SJSA1 (cell line): ENCODE measurements at places on chromosomes 11 and 22.

- DNase-seq, result no peak
Measured at GRCh38 chr22:42327462-42328129, 57.1 kb upstream of the TCF20 start.

DNA sequence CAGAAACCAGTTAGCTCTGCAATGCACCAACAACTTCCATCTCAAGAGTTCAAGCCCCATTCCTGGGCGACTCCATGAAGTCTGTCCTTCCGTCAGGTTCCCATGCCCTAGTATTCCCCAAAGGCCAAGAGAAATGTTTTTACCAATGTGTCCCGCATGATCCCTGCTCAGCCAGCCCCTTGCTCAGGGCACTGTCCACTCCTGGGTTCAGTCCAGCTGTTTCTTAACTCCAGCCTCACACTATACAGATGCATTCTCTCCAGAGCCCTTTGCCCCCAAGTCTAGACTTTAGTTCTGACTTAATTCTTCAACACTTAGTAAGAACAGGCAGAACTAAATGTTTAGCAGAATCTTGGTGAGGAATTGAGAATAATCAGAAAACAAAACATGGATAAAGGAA is 497.5 kb downstream of the SOX6 start:
- no peak for DNase-seq

DNA sequence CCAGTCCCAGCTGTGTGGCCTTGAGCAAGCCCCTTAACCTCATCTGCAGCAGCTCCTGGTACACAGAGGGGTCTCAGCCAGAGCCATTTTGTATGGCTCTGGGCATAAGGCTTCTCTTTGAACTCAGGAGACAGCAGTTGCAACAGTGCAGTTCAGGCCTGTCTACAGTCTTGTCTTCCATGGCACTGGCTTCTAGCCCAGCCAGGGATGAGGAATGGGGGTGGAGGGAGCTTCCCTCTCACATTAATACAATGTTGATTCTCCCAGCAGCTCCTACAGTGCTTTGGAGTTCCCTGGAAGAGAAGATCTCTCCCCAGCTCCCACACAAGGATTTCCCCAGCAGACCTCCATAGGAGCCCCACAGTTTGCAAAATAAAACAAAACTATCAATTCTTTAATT is 350.2 kb downstream of the BUD13 start:
- no peak for DNase-seq

- DNase-seq, result peak; percentile 40
Measured at GRCh38 chr11:125263268-125263790, 98.8 kb downstream of the PKNOX2 start.

GRCh38 chr11:110491577-110492320 is 62.0 kb downstream of the FDX1 start:
- DNase-seq, result no peak

DNA sequence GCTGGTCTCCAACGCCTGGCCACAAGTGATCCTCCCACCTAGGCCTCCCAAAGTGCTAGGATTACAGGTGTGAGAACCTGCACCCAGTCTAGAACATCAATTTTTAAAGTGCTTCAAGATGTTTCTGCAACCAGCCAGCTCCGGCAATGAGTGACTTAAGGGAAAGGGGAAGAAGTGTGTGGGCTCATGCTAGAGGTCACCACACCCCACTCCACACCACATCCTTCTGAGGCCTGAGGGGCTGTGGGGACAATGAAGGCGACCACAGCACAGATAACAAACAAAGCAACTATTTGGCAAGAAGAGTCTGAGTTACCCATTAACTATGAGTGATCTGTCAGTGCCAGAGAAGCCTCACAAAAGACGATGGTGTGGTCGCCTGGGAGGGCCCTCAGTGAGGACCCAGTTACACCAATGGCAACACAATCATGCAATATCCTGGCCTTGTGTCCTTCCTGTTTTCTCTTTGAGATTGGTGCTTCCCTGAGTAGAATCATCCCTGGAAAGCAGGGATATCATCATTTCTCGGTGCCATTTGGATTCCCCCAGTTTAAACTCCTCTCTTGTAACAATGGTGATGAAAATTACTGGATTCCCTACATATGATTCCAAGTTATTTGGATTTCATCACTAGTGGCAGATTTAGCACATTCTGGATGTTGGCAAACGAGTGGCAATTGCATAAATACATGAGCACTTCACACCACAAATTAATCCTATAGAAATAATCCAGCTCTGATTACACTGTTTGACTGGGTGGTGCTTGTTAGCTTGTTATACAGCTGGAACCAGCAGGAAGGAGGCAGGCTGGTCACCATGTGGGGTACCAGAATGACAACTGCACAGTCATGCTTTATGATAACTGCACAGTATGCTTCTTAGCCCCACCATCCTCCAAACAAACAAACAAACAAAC is 18.4 kb downstream of the ABTB2 start:
- DNase-seq, result peak; percentile 46

GRCh38 chr11:14544611-14545010 is 24.4 kb upstream of the PSMA1 start:
- DNase-seq, result no peak
